ENCODE measurements at places on chromosomes 6 and 20.

- DNase-seq, result peak; percentile 3
Measured at GRCh38 chr6:118650582-118651281, 659 bp downstream of the CEP85L start.

GRCh38 chr20:56488566-56488965, 20.1 kb downstream of the RTF2 start:
- no peak for DNase-seq

DNA sequence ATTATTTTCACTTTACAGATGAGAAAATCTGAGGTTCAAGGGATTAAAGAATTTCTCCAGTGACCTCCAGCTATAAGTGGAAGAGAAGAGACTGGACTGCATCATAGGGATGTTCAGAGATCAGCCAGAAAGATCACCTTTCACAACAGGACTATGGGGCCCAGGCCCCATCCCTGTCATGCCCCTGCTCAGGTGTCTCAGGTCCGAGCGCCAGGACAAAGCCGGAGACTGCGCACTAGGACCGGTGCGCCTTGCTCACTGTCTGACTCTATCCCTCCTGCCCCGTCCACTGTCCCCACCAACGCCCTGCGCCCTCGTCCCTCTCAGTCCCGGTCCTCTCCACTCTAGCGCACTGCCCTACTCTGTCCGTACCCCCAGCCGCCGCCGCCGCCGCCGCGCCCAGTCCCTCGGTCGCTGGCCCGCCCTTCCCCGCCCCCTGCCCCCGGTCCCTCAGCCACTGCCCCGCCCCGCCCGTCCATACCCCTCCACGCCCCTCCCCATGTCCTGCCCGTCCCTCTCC, 521 bp upstream of the RAD21L1 start:
- no peak for DNase-seq

- DNase-seq, result peak; percentile 3
Measured at GRCh38 chr20:10219452-10219791, 792 bp downstream of the SNAP25 start.

DNA sequence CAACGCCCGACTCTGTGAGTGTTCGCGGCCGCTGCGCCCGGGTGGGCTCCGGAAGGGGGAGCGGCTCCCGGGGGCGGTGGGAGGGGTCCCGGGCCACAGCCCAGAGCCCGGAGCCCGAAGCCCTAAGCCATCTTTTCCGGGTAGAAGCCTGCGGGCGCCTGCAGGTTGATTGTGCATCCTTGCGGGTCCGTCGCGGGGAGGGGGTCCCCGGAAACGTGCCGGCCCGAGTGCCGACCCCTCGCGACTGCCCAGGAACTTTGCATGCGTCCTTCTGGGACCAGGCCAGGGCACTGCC, 413 bp downstream of the PTPRA start:
- no peak for DNase-seq

DNA sequence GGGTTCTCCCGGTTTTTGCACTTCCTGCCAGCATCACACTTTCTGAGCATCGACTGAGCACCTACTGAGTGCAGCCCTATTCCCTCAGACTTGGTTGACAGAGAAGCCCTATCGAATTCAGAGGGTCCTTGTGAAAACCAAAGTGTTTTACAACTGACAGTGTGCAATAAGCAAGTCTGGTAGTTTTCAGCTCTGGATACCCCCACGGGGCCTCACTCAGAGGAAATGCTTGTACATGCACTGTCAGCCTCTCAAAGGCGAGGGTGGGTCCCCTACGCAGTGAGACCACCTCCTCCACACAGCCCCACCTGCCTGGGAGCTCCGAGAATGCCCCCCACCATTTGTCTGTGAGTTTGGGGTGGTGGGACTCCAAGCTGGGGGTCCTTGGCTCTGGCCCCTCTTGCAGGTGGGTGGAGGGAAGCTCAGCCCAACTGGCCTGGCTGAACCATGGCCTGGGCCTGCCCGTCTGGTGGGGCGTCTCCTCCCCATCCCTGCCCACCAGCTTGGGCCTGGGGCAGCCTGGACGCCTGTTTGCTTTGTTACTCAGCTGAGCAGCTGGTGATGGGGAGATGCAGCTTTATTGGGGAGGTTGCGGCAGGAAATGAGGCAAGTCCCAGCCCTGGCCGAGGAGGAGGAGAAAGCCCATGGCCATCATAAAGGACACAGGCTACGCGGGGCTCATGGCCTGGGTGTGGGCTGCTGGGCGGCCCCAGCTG, 1.7 kb downstream of the SPDEF start:
- no peak for DNase-seq

GRCh38 chr6:150070236-150070818, 1.4 kb upstream of the ULBP3 start:
- no peak for DNase-seq

DNA sequence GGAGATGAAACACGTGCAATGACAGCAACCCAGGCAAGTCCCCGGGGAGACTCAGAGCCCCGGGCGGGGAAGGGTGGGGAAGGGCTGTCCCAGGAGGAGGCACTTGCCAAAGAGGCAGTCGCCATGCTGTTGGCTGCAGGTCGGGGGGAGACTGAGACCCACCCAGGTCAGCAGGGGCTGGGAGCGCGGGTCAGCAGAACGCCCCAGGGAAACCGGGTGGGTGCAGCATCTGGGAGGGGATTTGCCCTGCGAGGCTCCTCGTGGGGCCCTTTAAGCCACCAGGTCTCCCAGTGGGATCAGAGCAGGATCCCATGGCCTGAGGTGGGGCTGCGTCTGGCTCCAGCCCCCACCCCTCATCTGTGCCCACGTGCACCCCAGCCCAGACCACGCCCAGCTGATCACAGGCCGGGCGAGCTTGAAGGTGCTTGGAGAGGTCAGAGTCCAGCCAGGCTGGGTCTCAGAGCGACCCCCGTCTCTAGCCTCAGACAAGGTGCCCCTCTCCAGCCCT, 65.5 kb downstream of the YTHDF1 start:
- DNase-seq, result no peak

DNA sequence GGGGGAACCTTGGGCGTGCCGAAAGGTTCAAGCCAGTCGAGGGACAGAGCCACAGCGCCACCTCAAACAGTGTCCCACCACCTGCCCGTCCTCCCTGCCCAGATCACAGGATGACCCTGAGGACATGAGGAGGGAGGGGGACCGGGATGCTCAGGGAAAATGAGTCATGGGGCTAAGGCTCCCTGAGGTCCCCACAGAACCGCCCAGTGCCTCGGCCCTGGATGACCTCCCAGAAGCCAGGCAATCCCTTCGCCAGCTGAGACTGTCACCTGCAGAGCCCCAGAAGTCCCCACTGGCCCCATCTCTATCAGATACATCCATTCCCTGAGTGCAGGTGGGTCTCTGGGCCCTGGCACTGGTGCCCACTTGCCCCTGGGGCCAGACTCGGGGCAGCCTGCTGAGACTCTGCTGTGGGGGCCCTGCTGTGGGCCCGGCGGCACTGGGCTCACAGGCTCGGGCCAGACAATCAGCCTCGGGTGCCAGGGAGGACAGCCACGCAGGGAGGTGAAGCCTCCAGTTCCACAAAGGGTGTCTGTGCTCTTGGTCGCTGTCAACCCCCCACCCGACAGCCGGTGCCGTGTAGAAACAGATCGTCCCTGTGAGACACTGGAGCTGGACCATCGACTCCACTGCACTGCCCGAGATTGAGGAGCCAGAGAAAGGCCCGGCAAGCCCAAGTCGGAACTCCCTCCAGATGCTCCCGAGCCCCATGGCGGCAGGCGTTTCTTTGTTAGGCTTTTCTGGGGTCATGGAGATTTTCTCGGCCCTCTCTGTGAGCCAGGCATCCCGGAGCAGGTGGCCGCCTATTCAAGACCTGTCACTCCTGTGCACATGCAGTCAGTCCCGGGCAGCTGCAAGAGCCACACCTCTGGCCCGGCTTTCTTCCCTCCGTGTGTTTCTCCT, 26.1 kb downstream of the PXDC1 start:
- no peak for DNase-seq

DNA sequence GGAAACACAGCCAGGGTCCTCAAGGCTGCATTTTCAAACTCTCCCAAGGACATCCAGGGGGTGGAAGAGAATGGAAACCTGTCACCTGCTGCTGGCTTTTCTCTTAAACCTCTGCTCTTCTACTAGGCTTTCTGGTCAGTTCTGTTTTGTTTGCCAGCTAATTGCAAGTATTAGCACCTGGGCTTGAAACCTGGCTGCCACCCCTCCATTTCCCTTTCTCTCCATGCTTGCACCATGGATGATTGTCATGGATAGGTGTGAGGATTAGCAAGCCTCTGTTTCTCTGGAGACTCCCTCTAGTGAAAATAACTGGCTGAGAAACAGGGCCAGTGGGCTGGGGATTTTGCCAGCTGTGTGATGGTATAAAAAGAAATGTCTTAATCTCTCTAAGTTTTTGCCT, 33.0 kb upstream of the GPR6 start:
- DNase-seq, result no peak

DNA sequence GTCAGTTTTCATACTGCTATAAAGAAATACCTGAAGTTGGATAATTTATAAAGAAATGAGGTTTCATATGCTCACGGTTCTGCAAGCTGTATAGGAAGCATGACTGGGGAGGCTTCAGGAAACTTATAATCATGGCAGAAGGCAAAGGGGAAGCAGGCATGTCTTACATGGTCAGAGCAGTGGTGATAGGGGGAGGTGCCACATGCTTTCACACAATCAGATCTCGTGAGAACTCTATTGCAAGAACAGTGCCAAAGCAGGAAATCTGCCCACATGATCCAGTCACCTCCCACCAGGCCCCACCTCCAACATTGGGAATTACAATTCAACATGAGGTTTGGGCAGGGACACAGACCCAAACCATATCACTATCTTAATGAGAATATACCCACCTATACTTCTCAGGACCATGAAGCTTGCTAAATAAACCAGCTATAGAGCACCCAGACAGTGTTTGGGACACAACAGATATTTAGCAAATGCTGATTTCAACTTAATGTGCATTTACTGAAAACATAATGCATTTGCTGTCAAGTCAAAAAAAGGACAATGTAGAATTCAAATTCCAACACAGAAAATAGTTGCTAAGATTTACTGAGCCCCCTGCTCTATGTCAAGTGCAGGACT, 63.8 kb downstream of the TNFRSF21 start:
- DNase-seq, result no peak

GRCh38 chr6:54427396-54427937, 119.2 kb downstream of the TINAG start:
- DNase-seq, result no peak

DNA sequence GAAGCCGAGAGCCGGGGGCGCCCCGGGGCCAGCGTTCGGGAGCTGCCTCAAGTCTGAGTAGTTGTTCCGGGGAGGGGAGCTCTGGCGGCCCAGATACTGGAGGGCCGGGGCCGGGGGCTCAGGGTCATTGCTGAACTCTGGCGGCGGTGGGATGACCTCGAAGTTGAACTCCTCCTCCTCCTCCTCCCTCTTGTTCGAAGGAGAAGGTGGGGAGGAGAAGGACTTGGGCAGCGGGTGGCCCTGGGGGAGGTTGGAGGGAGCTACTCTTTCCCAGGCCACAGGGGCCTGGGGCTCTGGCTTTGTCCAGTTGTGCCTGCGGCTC, 37.7 kb downstream of the C6orf132 start:
- no peak for DNase-seq

- no peak for DNase-seq
Measured at GRCh38 chr6:153043719-153044118, 41.2 kb upstream of the MTRF1L start.

DNA sequence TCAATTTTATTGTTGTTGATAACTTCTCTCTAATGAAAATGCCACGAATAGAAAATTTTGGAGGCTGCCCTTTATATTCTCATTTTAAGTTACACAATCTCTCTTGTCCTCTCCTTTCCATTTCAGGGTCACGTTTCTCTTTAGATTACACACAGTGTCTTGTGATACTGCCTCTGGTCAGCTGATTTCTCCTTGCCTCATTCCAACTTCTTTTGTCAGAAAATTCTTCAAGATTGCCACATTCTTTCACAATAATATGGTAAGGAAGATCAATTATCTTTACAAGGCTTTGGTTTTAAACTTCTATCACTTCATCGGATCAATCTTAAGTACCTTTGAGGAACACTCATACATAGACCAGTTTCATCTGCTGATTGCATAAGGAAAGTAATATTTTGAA, 370.3 kb downstream of the RFPL4B start:
- DNase-seq, result no peak

- DNase-seq, result no peak
Measured at GRCh38 chr6:46784535-46784934, 8.7 kb upstream of the MEP1A start.

DNA sequence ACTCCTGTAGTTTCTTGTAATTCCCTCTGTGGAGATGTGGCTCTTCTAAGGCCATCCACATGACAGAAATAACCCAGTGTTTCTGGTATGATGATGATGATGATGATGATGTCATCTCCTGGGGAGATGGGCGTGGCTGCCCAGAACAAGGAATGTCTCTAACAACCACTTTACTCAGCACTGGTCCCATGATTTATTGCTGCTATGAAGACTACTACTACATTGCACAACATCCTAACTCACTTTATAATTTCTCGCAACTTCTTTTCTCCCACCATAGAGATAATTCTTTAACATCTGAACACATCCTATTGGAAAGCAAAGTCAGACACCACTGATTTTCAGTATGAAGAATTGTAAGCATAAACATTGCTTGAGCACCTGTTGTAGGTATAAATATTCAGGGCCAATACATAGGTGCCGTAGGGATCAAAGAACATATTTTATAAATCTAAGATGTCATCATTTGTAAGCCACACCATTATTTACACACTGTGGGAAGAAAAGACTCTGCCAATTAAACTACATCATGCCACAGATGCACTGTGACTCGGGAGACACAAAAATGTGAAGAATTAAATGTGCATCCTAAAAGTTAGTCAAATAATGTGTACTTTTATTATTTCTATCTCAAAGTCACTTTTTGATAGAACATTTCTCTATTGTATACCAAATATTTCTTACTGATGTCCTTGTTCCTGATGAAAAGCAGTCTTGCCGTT, 6.4 kb downstream of the TPMT start:
- DNase-seq, result peak; percentile 93

DNA sequence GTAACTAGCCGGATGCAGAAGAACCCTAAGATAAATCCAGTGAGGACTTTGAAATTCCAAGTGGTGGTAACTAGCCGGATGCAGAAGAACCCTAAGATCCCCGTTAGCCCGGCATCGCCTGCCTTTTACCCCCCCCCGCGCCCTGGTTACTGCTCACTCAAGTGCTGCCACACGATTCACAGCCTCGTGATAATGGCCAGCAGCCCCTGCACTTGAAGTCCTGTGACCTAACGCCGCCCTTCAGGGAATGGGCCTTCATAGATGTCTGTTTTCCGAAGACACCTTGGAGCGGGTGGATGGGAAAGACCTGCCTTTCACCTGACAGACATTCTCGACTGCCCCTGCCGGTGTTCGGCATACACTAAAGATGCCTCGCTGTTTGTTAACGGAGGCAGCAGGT, 127.9 kb downstream of the HUS1B start:
- DNase-seq, result no peak

- DNase-seq, result no peak
Measured at GRCh38 chr6:52644253-52644652, 26.7 kb upstream of the TMEM14A start.

- DNase-seq, result no peak
Measured at GRCh38 chr6:152845421-152845820, 94.8 kb downstream of the VIP start.

- DNase-seq, result no peak
Measured at GRCh38 chr6:167819576-167819975, 7.1 kb upstream of the AFDN start.

GRCh38 chr6:40877362-40877761, 161.7 kb downstream of the UNC5CL start:
- DNase-seq, result no peak

All from HFFc6 (cell line).